ENCODE measurements at places on chromosomes 7 and 10. TPM values are rescaled to one million over a fixed set of nuclear protein-coding genes. Genes with fewer than 3 reads are reported as not detected.

Gene FAM25G
- total RNA-seq, result not detected

Gene HABP2
- 2.5 TPM for total RNA-seq

Gene ERVW-1
- 0.13 TPM for total RNA-seq

Gene UNC5B
- total RNA-seq, result 18.0 TPM

Gene HSPB1
- 184 TPM for total RNA-seq

Gene ADRA2A
- 12.6 TPM for total RNA-seq

DNA sequence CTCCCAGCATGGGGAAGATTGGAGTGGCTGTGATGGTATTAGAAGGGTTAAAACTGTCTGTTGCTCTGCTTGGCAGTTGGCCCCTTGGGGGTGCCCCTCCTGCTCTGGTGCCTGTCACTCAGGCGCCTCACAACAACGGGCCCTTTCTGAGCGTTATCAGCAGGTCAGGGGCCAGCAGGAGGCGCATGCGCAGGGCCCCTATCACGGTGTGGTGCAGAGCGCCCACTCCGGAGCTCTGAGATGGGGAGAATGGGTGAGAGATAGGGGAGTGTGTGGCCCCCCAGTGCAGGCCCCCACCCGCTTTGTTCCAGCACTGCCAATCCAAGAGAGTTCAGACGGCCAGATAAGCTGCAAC lies 24.8 kb downstream of the GBX1 start:
- peak; percentile 90 for DNase-seq

GRCh38 chr7:30135301-30136116 lies 723 bp downstream of the MTURN start:
- DNase-seq, result peak; percentile 82

DNA sequence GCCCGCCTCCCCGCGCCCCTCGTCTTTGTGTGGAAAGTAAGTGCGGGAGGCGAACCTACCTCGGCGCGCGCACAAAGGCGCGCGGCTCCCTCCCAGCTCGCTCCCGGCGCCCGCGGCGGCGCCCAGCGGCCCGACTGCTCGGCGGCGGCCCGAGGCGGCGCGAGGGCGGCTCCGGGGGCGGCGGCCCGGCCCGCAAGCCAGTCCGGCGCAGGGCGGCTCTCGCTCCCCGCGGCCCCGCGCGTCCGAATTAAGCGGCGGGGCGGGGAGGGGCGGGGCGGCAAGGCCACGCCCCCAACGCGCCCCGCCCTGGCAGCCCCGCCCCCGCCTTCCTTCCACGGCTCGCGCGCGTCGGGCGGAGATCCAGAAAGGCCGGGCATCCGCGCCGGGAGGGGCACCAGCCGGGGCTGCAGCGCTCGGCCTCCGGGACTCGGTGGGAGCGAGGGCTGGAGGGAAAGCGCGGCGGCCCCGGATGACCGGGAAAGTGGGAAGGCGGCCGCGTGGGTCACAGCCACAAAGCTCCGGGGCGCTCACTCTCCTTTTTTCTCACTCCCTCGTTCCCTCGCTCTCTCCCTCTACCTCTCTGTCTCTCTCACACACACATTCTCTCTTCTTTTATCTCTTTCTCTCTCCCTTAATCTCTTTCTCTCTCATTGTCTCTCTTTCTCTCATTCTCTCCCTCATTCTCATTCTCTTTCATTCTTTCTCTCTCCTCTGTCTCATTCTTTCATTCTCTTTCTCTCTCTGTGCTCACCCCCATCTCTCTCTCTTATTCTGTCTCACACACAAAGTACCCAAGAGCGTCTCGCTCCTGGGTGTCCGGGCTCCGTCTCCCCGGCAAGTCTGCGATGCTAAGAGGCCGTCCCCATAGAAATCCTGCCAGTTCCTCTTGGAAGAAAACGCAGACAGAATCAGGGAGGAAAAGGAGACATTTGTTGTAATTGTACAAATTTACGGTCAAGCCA lies 170.2 kb downstream of the FAM107B start:
- peak; percentile 89 for DNase-seq

GRCh38 chr10:8159341-8160165 lies 105.1 kb downstream of the GATA3 start:
- DNase-seq, result no peak

- DNase-seq, result no peak
These were observed 260.8 kb upstream of the HABP2 start for GRCh38 chr10:113292086-113292485.

DNA sequence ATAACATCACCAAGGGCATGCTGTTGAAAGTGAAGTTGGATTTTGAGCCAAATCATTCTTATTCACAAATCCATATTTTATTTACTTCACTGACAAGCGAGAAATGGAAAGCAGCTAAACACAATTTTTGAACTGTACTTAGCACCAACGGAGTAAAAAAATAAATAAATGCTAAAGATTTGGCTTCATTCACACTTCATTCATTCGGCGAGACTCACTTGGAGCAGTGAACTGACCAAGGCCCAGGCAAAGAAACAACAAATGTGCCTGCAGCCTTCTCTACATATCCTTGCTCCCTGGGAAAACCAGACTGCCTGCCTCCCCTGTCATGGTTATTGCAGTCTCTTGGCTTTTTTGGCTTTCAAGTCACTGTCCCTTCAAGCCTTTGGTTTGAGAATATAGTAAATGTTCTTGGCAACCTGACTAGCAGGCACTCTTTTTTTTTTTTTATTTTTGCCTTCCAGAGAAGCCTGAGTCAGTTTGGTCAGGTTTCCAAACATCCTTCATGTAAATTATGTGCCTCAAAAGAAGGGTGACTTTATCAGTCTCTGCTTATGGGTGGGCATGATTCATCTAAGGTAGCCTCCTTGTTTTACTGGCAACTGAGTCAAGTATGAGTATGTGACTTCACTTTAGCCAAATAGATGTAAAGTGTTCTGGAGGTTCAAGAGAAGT lies 177.6 kb upstream of the MEOX2 start:
- no peak for DNase-seq

- DNase-seq, result no peak
These were observed 355.8 kb downstream of the SUGCT start for GRCh38 chr7:40490603-40490924.

DNA sequence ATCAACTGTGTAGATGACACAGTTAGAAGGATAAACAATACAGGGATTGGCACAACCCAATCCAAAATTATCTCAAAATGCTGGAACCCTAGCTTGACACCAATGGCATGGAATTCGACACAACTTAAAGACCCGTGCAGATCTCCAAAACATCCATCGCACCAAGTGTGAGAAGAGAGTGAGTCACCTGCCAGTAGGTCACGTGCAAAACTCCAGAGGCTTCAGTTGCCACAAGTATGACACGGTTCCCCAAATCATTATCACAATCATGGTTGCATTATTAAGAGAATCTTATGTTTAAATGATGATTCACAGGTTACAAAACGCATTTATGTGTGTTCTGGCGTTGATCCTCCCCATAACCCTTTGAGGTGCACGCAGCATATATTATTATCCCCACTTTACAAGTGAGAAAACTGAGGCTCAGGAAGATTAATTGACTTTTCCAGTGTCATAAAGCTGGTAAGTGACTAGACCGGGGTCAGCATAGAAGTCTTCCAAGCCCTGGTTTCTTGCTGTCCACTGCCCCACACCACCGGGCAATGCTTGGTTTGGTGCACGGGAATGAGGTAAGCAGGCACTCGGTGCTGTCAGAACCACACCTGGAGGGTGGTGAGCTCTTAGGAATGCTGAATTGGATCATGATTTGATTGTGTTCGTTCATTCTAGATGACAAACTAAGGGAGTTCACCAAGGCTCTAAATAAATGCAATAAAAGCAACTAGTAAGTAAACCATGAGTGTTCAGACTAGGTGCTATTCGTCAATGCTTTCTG lies 23.6 kb upstream of the STK17A start:
- no peak for DNase-seq

- DNase-seq, result no peak
These were observed 177.6 kb downstream of the GNAI1 start for GRCh38 chr7:80312139-80312661.

DNA sequence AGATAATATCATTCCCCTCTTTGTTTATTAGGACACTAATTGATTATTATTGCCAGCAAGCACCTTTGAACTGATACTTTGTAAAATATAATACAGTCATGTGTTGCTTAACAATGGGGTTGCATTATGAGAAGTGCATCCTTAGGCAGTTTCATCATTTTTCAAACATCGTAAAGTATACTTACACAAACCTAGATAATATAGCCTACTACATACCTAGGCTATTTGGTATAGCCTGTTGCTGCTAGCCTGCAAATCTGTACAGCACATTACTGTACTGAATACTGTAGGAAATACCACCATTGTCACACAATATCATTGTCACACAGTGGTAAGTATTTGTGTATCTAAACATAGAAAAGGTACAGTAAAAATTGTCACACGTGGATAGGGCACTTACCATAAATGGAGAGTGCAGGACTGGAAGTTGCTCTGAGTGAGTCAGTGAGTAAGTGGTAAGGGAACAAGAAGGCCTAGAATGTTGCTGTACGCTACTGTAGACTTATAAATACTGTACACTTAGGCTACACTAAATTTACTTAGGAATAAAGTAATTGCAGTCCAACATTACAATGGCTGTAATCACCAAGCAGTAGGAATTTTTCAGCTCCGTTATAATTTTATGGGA lies 70.7 kb downstream of the LCOR start:
- DNase-seq, result no peak

DNA sequence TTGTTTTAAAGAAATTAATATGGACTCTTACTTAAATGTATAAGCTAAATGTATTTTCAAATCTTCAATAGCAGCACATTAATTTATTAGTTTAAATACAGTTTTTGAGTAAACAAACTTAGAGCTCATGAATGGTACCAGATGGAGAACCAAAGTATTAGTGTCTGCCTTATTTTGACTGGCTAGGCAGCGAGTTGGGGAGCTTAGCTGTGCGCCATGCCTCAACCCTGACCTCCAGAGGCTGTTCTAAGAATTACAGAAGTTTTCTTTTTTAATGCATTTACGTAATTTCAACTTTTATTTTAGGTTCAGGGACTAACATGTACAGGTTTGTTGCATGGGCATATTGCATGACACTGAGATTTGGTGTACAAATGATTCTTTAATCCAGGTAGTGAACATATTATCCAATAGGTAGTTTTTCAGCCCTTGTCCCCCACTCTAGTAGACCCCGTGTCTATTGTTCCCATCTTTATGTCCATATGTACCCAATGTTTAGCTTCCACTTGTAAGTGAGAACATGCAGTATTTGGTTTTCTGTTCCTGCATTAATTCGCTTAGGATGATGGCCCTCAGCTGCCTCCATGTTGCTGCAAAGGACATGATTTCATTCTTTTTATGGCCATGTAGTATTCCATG lies 166.8 kb downstream of the IQUB start:
- DNase-seq, result no peak

- no peak for DNase-seq
These were observed 223.7 kb downstream of the SNX10 start for GRCh38 chr7:26515314-26515842.

DNA sequence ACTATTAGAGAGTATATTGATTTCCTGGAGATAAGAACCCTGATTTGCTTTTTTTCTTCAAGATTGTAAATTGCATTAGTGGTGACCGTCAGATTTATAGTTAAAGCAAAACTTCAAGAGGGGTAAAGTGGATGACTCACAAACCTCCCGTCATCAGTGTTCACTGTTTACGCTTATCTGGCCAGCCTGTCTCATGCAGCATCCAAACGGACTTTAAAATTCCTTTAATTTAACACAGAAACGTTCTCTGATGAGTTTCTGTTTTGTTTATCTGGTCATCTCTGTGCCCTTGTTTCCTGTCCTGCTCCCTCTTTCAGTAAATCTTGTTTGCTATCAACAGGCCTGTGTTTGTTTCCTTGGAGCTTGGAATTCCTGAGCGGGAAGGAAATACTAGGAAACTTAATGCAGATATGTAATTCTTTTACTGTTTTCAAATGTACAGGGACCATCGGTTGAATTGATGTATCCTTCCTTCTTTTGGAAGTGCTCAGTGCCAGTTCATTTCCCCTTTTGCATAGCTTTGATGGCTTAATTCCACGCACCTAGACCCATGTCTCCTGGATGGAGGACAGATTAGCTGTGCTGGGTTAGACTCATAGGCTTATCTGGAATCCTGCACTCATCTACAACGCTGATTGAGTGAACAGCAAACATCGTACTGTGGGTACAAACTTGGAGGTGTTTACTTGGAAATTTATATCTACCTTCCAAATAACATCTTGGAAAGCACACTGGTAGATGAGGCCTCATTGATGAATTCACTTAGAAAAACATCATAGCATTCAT lies 21.3 kb downstream of the PTPRE start:
- DNase-seq, result no peak

GRCh38 chr7:116315803-116316202 lies 105.5 kb downstream of the TES start:
- DNase-seq, result no peak
